ENCODE measurements at places on chromosomes 16 and 17.
A peak's percentile ranks its signal among the peaks of the same experiment; 100 is the strongest.

- DNase-seq = no peak
Observed at GRCh38 chr16:23788685-23789084, 33.9 kb downstream of the CHP2 start.

GRCh38 chr17:14513835-14514234 lies 213.0 kb downstream of the HS3ST3B1 start:
- DNase-seq = no peak

GRCh38 chr17:37813751-37814150 lies 68.9 kb upstream of the HNF1B start:
- peak; percentile 96 for DNase-seq

DNA sequence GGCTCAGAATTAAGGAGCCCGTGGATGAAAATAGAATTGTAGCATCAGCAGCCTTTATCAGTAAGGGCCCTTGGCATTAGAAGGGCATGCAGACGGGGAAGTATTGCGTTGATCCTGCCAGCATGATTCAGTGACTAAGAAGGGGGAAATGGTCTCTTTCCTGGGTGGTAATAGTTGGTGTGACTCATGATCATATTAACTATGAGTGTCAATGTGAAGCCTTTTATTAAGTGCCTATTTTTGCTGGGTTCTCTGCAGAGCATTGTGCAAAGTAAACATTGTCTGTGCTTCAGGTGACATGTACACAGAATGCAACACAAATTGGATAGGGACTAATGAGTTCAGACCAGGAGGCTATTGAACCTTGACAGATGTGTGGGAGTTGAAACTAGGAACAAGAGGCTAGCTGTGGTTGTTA lies 24.5 kb downstream of the RCVRN start:
- DNase-seq = peak; percentile 76

- DNase-seq = no peak
Observed at GRCh38 chr16:22635357-22635761, 124.7 kb downstream of the NPIPB5 start.

- peak; percentile 79 for DNase-seq
Observed at GRCh38 chr17:10702574-10702973, 5.2 kb downstream of the ADPRM start.

GRCh38 chr17:14940108-14940937 lies 324.8 kb downstream of the PMP22 start:
- DNase-seq = no peak

- DNase-seq = no peak
Observed at GRCh38 chr17:65900216-65900615, 291.7 kb downstream of the CEP112 start.

DNA sequence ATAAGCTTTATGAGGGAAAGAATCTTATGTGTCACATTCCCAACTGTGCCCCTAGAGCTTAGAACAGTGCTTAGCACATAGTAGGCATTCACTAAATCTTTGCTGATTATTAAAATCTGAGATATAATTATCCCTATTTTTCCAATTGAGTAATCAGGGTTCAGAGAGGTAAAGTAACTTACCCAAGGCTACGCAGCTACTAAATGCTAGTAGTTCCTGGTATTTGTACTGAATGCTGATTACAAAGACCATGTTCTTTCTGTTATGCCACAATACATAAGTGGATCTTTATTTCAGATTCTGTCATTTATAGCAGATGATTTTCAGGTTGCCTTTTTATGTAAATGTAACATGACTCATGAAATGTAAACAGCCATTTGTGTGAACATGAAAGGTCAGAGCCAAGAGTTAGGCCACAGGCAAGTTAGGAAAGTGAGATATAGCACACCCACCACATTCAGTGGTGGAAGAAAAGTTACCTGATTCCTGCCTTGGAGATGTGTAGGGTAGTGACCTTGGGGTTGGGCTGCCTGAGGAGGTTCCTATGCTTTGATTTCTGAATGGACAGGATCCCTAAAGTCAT lies 77.2 kb downstream of the FTO start:
- no peak for DNase-seq

Measured in EL (cell line).